ENCODE measurements at places on chromosomes 1 and 21.

DNA sequence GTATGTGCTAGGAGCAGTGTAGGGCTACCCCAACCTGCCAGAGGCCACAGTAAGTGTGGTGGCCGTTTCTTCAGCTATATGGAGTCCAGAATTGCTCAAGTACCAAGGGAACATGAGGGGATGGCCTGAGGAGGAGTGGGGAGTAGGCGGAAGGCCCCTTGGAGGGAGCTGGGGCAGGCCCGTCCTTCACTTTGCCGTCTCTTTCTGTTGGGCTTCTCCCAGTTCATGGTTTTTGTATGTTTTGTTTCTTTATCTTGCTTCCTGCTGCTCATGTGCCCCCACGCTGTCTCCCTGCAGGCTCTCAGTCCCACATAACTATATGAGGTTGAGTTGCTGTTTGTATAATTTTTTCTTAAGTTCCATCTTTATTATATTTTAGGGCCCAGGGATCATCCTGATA is 5.9 kb upstream of the DPH2 start:
- DNase-seq: no peak

- no peak for DNase-seq
Observed at GRCh38 chr1:161848676-161849075, 82.6 kb downstream of the ATF6 start.

- no peak for DNase-seq
Observed at GRCh38 chr1:41827991-41828570, 90.6 kb downstream of the HIVEP3 start.

DNA sequence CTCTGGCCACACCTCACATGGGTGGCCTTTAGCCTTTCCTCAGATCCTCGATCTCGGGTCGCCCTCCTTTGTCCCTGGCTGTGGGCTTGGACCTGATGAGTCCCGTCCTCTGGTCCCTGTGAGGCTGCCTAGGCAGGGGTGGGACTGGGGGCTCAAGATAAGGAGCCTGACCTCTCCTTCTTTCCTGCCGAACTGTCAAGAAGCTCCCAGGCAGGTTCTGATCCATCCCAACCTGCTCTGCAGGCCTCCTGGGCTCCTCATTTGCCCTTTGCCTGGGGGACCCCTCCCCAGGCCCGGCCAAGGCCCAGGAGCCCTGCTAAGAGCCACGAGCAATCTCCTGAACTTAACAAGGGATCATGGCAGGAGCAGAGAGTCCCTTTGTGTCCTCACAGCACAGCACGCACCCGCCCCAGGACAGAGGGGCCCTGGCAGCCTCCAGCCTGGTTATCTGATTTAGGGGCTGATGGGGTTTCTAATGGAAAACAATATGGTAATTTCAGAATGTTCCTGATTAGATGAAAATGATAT is 82.4 kb upstream of the POU3F1 start:
- no peak for DNase-seq

GRCh38 chr1:174825127-174825526 is 174.6 kb upstream of the CACYBP start:
- DNase-seq: no peak

DNA sequence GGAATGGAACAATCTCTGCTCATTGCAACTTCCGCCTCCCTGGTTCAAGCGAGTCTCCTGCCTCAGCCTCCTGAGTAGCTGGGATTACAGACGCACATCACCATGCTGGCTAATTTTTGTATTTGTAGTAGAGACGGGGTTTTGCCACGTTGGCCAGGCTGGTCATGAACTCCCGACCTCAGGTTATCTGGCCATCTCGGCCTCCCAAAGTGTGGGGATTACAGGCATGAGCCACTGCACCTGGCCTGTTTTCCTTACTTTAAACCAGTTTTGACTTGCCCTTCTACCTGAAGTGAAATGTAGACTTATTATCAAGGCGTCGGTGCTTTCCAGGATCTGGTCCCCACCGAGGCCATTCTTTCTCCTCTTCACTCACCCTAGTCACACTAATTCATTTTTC is 141.8 kb downstream of the DYRK1A start:
- no peak for DNase-seq

GRCh38 chr1:172360985-172361384 is 59.5 kb upstream of the C1orf105 start:
- no peak for DNase-seq

DNA sequence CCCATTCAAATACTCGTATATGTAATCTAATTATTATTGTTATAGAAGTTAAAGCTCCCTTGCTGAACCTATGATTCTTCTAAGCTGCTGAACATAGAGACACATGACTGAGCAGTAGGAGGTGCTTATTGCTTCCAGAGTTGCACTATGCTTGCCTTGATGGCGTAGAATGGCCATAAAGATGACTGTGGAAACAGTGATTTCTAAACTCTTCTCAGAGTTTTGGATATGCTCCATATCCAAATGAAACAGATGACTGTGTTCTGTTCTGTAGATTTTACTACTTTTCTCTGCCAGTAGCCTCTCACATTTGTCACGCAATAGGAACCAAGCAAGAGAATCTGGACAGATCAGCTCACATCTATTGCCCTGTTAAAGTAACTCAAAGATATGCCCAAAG is 88.1 kb upstream of the CACYBP start:
- DNase-seq: no peak

Measured in CD4-positive, alpha-beta T cell treated with Interleukin-21 for 1 hour (primary cell).